ENCODE measurements at places on chromosomes 3 and 15. TPM values are rescaled to one million over a fixed set of nuclear protein-coding genes. Genes with fewer than 3 reads are reported as not detected.

FOXB1 gene
- total RNA-seq, result not detected

MAGEL2 gene
- total RNA-seq, result under 0.01 TPM

TSC22D2 gene
- total RNA-seq, result 13.2 TPM

GOLGA6A gene
- total RNA-seq, result not detected

FRMD5 gene
- 11.1 TPM for total RNA-seq

SLC25A36 gene
- total RNA-seq, result 90.5 TPM

MRAS gene
- total RNA-seq, result 73.6 TPM

SLC12A1 gene
- not detected for total RNA-seq

SAMD7 gene
- total RNA-seq, result not detected

FNDC3B gene
- 74.1 TPM for total RNA-seq

GRM7 gene
- 0.22 TPM for total RNA-seq

SH3GL3 gene
- total RNA-seq, result 0.11 TPM

CCR8 gene
- total RNA-seq, result not detected

CNTN3 gene
- 5.0 TPM for total RNA-seq

POLQ gene
- 6.5 TPM for total RNA-seq

GOLGA6L7 gene
- not detected for total RNA-seq

CRABP1 gene
- not detected for total RNA-seq

GPR87 gene
- total RNA-seq, result not detected

TTC21A gene
- total RNA-seq, result 3.6 TPM

EIF5A2 gene
- total RNA-seq, result 16.9 TPM

PLA2G4F gene
- total RNA-seq, result 0.12 TPM

SERF2 gene
- total RNA-seq, result 546 TPM

LRRC34 gene
- 11.1 TPM for total RNA-seq

LRRC2 gene
- total RNA-seq, result 7.4 TPM

EHD4 gene
- total RNA-seq, result 21.9 TPM

EXD1 gene
- 0.11 TPM for total RNA-seq

CPNE9 gene
- not detected for total RNA-seq

DGKG gene
- total RNA-seq, result 6.3 TPM

CLDN16 gene
- total RNA-seq, result not detected

SERINC4 gene
- total RNA-seq, result not detected

SPTBN5 gene
- total RNA-seq, result 0.11 TPM

PPP2R3A gene
- total RNA-seq, result 14.9 TPM

PIF1 gene
- total RNA-seq, result 28.8 TPM

CAND2 gene
- total RNA-seq, result 6.4 TPM

HRG gene
- not detected for total RNA-seq

KLHL6 gene
- under 0.01 TPM for total RNA-seq

NUP210 gene
- total RNA-seq, result 1.9 TPM

IL20RB gene
- 1.8 TPM for total RNA-seq

GUCA1C gene
- not detected for total RNA-seq

RNU5B-1 gene
- not detected for total RNA-seq

OXNAD1 gene
- 17.0 TPM for total RNA-seq

SELENOK gene
- total RNA-seq, result 24.3 TPM

PRRT3 gene
- total RNA-seq, result 1.3 TPM

TGM5 gene
- not detected for total RNA-seq

FETUB gene
- not detected for total RNA-seq

BMF gene
- total RNA-seq, result 3.1 TPM

ADAMTS17 gene
- total RNA-seq, result 0.11 TPM

HDC gene
- total RNA-seq, result not detected

Data from uterine smooth muscle cell (primary cell).